Hematopoietic multipotent progenitor cell (in vitro differentiated cells): ENCODE measurements at places on chromosomes 4 and X. TPM values are rescaled to one million over a fixed set of nuclear protein-coding genes. Genes with fewer than 3 reads are reported as not detected.

DNA sequence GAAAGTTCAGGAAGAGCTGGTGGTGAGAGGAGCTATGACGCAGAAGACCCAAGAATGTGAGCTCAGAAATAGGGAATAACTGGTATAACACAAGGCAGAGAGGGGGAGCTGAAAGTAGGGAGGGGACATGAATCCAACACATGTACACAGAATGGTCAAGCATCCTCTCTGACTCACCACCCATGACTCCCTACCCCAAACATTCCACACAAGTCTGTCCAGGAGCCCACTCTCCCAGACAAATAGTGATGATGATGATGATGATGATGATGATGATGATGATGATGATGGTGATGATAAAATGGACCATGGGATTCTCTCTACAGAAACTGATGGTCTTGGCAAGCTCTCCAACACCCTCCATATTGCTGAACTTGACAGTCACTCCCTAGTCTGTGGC lies 46.4 kb downstream of the NAT8L start:
- DNase-seq: no peak

GRCh38 chr4:68797048-68797447 lies 18.7 kb upstream of the UGT2B10 start:
- no peak for DNase-seq

- no peak for DNase-seq
Measured at GRCh38 chr4:820230-821172, 5.4 kb downstream of the CPLX1 start.

GRCh38 chrX:45710081-45710801 lies 509.6 kb upstream of the DIPK2B start:
- DNase-seq: peak; percentile 74

DNA sequence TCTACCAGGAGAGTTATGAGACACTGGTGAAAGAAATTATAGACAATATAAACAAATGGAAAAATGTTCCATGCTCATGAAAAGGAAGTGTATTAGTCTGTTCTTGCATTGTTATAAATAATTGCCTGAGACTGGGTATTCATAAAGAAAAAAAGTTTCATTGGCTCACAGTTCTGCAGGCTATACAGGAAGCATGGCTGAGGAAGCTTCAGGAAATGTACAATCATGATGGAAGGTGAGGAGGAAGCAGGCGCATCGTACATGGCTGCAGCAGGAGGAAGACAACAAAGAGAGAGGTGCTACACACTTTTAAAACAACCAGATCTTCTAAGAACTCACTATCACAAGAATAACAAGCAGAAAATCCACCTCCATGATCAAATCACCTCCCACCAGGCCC lies 184.3 kb downstream of the NPNT start:
- DNase-seq: no peak

DNA sequence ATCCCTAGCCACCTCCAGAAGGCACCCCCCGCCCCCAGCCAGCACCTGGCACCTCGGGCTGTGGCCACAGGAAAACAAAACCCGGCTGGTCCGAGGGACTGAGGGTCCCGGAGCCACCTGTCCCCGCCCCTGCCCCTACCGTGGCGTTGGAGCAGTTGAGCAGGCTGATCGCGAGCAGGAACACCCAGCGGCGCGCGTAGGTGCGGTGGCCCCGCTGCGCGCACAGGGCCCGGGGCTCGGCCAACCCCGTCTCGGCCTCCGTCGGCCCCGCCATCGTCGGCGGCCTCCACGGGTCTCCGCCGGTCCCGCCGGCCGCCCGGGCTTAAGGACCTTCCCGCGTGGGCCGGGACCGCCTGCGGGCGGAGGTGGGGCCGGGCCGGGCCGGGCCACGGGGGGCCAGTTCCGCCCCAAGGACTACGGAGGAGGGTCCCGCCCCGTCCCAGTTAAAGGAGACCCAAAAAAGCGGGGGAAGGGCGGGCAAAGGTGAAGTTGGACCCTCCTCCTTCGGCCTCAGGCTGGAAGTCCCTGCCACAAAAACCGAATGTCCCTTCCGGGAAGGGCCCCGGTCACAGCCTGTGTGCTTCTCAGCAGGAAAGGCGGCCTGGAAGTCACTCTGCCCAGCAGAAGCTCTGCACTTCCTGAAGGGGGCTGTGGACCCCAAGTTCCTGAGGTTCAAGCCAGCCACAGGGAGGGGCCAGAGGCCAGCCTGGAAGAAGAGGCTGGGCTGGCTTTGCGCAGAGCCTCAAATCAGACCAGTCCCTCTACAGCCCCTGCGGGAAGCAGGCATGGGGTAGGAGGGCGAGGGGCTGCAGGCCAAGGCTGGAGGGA lies at the start of gene SLC49A3:
TSS of gene SLC49A3 (minus strand) at position 298 of the 828 bp plus-strand sequence. CDS start at position 274, 24 bp downstream.
- DNase-seq: peak; percentile 41

DNA sequence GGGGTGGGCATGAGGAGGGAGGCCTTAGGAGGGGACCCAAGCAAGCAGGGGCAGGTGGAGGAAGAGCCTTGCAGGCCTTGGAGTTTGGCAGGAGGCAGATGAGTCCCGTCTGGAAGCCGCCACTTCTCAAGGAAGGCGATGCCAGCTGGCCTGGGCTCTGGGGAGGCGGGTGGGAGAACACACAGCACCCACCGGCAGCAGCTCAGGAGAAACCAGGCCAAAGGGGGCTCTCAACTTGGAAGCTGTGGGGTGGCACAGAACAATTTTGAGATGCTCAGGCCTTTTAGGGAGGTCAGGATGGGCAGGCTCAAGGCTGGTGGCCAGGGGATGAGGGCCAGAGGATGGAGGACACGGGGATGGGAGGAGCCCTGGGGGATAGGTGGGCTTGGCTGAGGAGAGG lies 11.6 kb upstream of the DUSP9 start:
- no peak for DNase-seq

The SCML1 gene
- 0.27 TPM for total RNA-seq

The FGF5 gene
- total RNA-seq: not detected
